Activated CD8-positive, alpha-beta memory T cell treated with anti-CD3 and anti-CD28 coated beads, Interleukin-2, amount 10 ng/mL, durations not matched to agents 7 days and 5 days (primary cell): ENCODE measurements at places on chromosomes 6 and 20. TPM values are rescaled to one million over a fixed set of nuclear protein-coding genes. Genes with fewer than 3 reads are reported as not detected.

- H3K4me3 ChIP-seq, result no peak overlapping the region
- H3K36me3 ChIP-seq, result no peaks in the 10 kb centered on the region
- DNase-seq, result no peak
- no peaks in the 10 kb centered on the region for H3K4me1 ChIP-seq
- H3K27me3 ChIP-seq, result no peaks in the 10 kb centered on the region
These were observed 94.5 kb downstream of the HTR1B start for GRCh38 chr6:77368660-77369313.

OSTM1 gene
- total RNA-seq, result 22.2 TPM

GRCh38 chr6:1518855-1519254, 90.9 kb upstream of the FOXC1 start:
- DNase-seq, result no peak
- peaks cover 3% of the 10 kb centered on the region for H3K4me1 ChIP-seq
- peaks cover 9% of the 10 kb centered on the region for H3K27me3 ChIP-seq
- no peak overlapping the region for H3K4me3 ChIP-seq
- no peaks in the 10 kb centered on the region for H3K36me3 ChIP-seq
- no peak overlapping the region for H3K27ac ChIP-seq

PREP gene
- 44.1 TPM for total RNA-seq

PSORS1C1 gene
- not detected for total RNA-seq

PROKR2 gene
- total RNA-seq, result not detected

DNA sequence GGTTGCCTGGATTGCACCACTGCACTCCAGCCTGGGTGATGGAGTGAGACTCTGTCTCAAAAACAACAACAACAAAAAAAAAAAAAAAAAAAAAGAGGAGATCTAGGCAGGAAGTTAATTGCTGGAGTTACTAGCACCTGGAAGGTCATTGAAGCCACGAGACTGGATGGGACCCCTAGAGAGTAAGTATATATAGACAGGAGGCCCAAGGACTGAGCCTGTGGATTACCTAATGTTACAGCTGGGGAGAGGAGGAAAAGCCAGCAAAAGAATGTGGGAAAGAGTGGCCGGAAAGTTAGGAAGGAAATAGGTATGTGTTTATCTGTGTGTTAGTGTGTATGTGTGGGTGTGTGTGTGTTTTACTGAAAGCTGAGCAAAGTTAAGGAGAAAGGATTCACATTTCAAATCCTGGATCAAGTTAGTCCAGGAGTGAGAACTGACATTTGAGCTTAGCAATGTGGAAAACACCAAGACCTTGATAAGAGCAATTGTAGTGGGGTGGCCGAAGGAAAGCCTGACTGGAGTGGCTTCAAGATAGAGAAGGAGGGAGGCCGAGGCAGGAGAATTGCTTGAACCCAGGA, 38.4 kb downstream of the ANKRD6 start:
- peaks cover 2% of the 10 kb centered on the region for H3K27me3 ChIP-seq
- no peak overlapping the region for H3K4me3 ChIP-seq
- no peak overlapping the region for H3K27ac ChIP-seq
- peaks cover 3% of the 10 kb centered on the region for H3K36me3 ChIP-seq
- peaks cover 28% of the 10 kb centered on the region for H3K4me1 ChIP-seq

DNA sequence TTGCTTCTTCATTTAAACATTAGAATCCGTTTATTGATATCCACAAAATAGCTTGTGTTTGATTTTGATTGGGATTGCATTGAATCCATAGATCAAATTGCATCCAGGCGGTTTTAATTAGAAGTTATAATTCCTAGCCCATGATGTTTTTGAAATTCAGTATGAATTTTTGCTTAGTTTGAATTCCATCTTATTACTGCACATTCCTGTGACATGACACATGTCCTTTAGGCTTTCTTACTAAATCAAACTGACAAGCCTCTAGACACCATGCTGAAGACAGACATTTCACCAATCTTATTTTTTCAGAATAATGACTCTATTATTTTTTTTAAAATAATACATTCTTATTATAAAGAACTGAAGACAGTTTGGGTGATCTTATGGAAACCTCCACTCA, 21.4 kb upstream of the PI16 start:
- peaks cover 2% of the 10 kb centered on the region for H3K36me3 ChIP-seq
- H3K27me3 ChIP-seq, result no peaks in the 10 kb centered on the region
- peaks cover 21% of the 10 kb centered on the region for H3K4me1 ChIP-seq
- no peak overlapping the region for H3K4me3 ChIP-seq
- DNase-seq, result no peak
- no peak overlapping the region for H3K27ac ChIP-seq

MUCL3 gene
- total RNA-seq, result not detected

DNA sequence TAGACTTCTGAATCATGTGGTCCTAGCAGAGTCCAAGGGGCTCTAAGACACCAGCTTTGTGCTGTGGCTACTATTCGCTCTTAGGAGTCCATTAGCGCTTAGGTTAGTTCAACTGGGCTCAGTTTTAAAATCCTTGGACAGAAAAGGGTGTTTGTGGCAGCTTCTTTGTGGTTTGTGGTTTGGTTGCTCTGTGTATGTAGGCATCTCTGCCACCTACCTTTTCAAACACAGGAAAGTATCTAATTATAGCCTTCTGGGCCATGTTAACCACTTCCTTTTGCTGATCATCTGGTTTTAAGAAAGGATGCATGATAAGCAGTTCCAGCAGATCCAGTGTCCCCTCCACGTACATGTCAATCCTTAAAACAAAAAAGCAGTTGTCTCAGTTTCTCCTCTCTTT, 10.8 kb downstream of the GSTA4 start:
- peaks cover 14% of the 10 kb centered on the region for H3K27me3 ChIP-seq
- H3K36me3 ChIP-seq, result peaks cover 19% of the 10 kb centered on the region
- H3K27ac ChIP-seq, result peak overlapping the region; percentile 68
- peak overlapping the region; percentile 38 for H3K4me3 ChIP-seq
- peaks cover 33% of the 10 kb centered on the region for H3K4me1 ChIP-seq
- peak; percentile 79 for DNase-seq
